Stimulated activated CD4-positive, alpha-beta T cell treated with anti-CD3 and anti-CD28 coated beads, Interleukin-1b, Interleukin-23, amount 100 ng/mL, for 24 hours (primary cell): ENCODE measurements at places on chromosomes 4 and X.

- DNase-seq = no peak
These were observed 43.7 kb downstream of the TSPAN5 start for GRCh38 chr4:98614662-98615061.

GRCh38 chr4:135418353-135418752 is 1216.8 kb upstream of the PABPC4L start:
- no peak for DNase-seq

GRCh38 chrX:150655788-150656187 is 37.4 kb upstream of the MTMR1 start:
- no peak for DNase-seq

GRCh38 chr4:139919521-139919920 is 234.5 kb downstream of the MAML3 start:
- no peak for DNase-seq

- no peak for DNase-seq
These were observed 71.2 kb downstream of the GAB1 start for GRCh38 chr4:143407888-143408287.

- DNase-seq = no peak
These were observed 16.2 kb downstream of the JAKMIP1 start for GRCh38 chr4:6184169-6184568.

GRCh38 chr4:31190671-31191070 is 470.5 kb downstream of the PCDH7 start:
- no peak for DNase-seq

GRCh38 chr4:56804551-56804950 is 16.9 kb downstream of the SPINK2 start:
- no peak for DNase-seq
